ENCODE measurements at places on chromosomes 1 and 21.

DNA sequence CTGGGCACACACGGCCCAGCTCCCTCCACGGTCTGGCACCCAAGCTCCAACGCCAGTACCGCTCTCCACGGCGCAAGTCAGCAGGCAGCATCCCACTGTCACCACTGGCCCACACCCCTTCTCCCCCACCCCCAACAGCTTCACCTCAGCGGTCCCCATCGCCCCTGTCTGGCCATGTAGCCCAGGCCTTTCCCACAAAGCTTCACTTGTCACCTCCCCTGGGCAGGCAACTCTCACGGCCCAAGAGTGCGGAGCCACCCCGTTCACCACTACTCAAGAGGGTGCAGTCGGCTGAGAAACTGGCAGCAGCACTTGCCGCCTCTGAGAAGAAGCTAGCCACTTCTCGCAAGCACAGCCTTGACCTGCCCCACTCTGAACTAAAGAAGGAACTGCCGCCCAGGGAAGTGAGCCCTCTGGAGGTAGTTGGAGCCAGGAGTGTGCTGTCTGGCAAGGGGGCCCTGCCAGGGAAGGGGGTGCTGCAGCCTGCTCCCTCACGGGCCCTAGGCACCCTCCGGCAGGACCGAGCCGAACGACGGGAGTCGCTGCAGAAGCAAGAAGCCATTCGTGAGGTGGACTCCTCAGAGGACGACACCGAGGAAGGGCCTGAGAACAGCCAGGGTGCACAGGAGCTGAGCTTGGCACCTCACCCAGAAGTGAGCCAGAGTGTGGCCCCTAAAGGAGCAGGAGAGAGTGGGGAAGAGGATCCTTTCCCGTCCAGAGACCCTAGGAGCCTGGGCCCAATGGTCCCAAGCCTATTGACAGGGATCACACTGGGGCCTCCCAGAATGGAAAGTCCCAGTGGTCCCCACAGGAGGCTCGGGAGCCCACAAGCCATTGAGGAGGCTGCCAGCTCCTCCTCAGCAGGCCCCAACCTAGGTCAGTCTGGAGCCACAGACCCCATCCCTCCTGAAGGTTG is 97.6 kb downstream of the PIK3R3 start:
- no peak for DNase-seq

- DNase-seq = no peak
Measured at GRCh38 chr21:31366825-31367224, 22.8 kb upstream of the TIAM1 start.

- no peak for DNase-seq
Measured at GRCh38 chr1:214920337-214920736, 162.2 kb upstream of the KCNK2 start.

DNA sequence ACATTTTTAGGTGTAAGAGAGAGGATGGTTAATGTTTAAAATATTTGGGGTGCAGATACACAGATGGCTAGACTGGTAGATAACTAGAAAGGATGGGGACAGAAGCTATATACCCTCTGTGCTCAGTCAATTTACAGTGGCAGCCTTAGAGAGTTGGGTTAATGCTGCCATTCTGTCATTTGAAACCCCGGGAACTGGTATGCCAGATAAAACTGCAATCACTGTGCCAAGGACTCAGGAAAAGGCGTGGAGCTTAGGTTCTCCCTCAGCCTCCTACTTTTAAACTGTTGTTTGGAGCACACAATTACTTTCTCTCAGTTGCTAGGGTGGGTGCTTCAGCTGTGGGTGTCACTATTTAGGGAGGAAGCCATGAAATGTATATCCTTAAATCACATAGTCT is 90.0 kb upstream of the HNRNPU start:
- no peak for DNase-seq

- no peak for DNase-seq
Measured at GRCh38 chr1:165900576-165901380, 73.4 kb downstream of the UCK2 start.

GRCh38 chr1:6827630-6828165 is 42.4 kb downstream of the CAMTA1 start:
- no peak for DNase-seq

- DNase-seq = no peak
Measured at GRCh38 chr1:97412166-97412565, 508.7 kb downstream of the DPYD start.

GRCh38 chr1:182910143-182910542 is 42.8 kb downstream of the SHCBP1L start:
- no peak for DNase-seq

- no peak for DNase-seq
Measured at GRCh38 chr1:64358692-64359091, 111.2 kb upstream of the CACHD1 start.

DNA sequence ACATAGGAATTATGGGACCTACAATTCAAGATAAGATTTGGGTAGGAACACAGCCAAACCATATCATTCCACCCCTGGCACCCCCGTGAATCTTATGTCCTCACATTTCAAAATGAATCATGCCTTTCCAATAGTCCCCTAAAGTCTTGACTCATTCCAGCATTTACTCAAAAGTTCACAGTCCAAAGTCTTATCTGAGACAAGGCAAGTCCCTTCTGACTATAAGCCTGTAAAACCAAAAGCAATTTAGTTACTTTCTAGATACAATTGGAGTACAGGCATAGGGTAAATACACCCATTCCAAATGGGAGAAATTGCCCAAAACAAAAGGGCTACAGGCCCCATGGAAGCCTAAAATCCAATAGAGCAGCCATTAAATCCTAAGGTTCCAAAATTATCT is 138.9 kb downstream of the PLPPR5 start:
- no peak for DNase-seq

DNA sequence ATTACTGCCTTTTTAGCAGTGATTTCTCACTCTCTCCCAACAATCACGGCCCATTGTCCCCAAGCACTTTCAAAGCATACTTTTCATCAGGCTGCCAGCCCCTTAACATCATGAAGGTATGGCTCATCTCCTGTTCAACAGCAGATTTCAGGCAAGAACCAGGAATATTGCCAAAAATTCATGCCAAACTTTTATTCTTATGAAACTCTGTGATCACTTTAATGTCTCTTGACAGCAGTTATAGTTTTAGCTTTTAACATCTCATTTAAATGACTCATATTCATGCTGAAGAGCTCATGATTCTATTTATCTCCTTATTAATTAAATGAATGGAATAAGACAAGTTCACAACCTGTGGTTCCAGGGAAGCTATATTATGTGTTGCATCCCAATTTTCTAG is 235.1 kb downstream of the GRIK1 start:
- no peak for DNase-seq

- DNase-seq = no peak
Measured at GRCh38 chr1:184640505-184640904, 114.2 kb downstream of the EDEM3 start.

GRCh38 chr1:40998668-40999067 is 19.2 kb downstream of the CTPS1 start:
- DNase-seq = no peak

DNA sequence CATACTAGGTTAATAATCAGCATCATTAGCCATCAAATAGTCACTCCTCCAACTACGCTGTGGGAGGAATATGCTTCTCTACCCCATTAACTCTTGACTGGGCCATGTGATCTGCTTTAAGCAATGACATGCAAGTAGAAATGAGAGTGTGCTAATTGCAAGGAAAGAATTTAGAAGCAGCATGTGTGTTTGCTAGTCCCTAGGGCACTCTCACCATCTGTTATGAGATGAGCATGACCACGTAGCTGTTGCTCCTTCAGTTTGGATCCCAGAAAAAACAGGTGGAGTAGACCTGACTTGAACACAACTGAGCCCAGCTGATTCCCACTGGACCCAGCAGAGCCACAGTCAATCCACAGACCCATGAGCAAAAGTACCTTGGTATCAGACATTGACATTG is 19.7 kb upstream of the RGS7 start:
- no peak for DNase-seq

DNA sequence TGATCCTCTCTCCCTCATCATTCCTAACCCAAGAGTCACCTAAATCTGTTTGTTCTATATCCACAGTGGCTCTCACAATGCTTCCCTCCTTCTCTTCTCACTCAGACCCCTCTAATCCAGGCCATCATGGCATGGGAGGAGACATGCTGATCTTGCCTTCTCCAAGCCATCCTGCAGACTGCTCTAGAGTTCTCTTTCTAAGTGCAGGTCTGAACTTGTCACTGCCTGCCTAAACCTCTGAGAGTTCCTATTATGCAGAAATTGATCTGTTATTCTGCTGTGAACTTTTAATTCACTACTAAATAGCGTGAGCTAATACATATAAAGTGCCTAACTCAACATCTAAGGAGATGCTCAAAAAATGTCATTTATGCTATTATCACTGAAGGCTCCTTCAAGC is 26.8 kb downstream of the LAMC2 start:
- no peak for DNase-seq

DNA sequence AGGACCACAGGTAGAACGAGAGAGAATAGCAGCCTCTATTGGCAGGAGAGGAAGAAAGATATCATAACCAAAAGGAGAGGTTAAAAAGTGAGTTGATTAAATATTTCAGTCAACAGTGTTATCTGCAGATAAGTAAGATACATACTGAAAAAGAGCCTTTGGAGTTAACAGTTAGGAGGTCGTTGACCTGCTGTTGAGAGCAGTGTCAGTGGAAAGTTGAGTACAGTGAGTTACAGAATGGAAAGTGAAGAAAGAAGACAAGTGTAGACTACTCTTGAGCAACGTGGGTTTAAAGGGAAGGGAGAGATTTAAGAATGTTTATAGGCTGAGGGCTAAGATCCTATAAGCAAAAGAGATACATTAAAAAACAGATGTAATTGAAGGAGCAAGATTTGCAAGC is 30.2 kb downstream of the GNAT2 start:
- DNase-seq = no peak

GRCh38 chr1:151817353-151817730 is 12.1 kb upstream of the LINGO4 start:
- DNase-seq = no peak

GRCh38 chr1:98410082-98410481 is 251.4 kb upstream of the SNX7 start:
- DNase-seq = no peak

Data from NCI-H1092 treated with DMSO at 0.1 percent for 48 hours (cell line).